ENCODE measurements at places on chromosomes 4 and X.

DNA sequence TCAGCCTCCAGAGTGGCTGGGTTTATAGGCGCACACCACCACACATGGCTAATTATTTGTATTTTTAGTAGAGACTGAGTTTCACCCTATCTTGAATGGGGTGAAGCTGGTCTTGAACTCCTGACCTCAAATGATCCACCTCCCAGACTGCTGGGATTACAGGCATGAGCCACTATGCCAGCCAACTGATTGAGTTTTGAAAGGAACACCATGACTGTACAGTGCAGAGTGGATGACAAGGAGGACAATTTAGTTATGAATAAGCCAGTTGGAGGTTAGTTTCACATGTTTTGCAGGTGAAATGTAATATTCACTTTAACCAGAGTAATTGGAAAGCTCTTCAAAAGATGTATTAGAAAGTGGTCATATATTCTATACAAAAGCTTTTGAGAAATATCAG lies 60.8 kb downstream of the PCDH18 start:
- no peak for DNase-seq

DNA sequence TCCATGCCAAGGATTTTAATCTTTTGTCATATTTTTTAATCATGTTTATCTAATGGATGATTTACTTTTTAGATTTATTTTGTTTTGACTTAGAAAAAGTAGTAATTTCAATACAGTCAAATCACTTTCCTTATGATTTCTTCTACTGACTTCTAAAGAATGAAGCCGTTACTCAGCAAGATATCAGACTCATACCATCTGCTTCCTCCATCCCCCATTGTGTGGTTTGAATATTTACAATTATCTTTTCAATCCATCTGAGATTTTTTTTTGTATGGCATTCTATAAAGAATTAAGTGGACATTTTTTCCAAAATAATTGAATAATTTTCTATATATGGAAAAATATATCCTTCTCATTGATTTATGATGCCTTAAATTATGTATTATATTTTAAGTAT lies 565.4 kb upstream of the ATOH1 start:
- no peak for DNase-seq

DNA sequence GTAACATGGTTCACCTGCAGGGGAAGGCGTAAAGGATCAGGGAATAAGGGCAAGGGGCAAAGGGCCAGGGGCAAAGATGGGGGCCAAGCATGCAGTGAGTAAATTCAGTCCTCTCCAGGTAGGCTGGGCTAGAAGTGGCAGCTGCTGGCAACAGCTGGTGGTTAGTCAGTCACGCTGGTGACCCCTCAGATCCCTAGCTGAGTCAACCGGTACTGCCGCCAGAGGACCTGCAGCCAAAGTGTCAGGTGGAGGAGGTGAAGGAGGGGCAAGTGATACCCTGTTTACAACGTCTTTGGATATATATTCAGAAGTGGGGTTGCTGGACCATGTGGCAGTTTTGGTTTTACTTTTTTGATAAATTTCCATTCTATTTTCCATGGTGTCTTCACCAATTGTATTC lies 24.6 kb upstream of the NAP1L2 start:
- DNase-seq, result no peak

GRCh38 chr4:99945718-99946355 lies 581 bp downstream of the DNAJB14 start:
- no peak for DNase-seq

GRCh38 chr4:8729408-8730149 lies 137.0 kb downstream of the CPZ start:
- peak; percentile 11 for DNase-seq

DNA sequence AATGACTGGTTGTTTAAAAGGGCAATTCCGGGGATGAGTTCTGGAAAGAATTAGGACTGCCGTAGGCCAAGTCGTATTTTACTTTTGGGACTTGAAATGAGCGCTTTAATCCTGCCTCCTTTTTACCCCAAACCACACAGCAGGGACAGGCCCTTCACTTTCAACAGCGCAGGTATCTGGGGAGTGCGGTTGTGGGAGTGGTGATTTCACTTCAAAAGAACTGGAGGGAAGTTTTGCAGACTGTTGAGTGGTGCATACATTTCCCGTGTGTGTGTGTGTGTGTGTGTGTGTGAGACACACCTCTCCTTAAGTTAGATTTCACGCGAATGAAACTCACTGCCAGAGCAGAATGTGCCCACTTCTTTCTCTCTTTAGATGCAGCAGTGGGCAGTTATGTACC lies 2.8 kb downstream of the NHS start:
- no peak for DNase-seq

- no peak for DNase-seq
Measured at GRCh38 chr4:172546782-172547181, 621.8 kb upstream of the GALNT7 start.

DNA sequence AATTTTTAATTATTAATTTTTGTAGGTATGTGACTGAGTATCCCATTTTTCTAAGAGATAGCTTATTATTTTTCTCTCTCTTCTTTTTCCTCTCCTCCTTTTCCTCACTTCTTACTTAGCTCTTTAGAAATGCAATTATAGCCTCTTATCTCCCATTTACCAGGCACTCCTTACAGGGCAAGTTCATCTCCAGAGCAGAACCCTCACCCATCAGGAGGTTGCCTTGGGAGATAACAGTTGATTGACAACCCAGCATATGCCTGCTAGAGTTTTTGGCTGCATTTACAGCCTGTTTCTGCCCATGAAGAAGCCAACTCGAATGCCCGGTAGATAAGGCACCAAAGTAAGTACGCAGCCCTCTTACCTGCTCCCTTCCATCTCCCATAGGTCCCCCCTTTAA lies 572.9 kb upstream of the ZFP42 start:
- no peak for DNase-seq

DNA sequence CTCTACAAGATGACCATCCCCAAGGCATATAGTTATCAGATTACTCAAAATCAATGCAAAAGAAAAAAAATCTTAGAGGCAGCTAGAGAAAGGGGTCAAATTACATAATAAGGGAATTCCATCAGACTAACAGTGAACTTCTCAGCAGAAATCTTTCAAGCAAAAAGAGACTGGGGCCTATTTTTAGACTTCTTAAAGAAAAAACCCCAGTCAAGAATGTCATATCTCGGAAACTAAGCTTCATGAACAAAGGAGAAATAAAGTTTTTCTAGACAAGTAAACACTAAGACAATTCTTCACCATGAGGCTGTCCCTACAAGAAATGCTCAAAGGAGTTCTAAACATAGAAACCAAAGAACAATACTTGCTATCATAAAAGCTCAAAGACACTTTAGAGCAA lies 51.7 kb downstream of the RAB28 start:
- no peak for DNase-seq

DNA sequence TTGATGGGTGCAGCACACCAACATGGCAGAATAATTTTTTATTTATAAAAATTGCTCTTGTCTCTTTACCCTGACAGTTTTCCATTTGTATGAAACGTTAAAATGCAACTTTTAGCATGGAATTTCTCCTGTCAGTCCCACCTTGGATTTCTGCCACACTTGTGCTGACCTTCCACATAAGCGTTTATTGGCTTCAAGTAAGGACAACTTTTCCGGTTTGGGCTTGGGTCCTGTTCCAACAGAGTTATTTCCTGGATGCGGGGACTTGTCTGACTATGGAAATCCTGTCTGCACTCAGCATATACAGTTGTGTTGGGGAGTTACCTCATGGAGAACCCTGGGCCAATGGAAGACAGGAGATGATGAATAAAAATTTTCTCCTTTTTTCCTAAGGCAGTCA lies 294.7 kb downstream of the NAF1 start:
- DNase-seq, result no peak

GRCh38 chr4:76153356-76153755 lies 5.2 kb upstream of the NUP54 start:
- DNase-seq, result no peak

GRCh38 chr4:68361146-68361589 lies 11.3 kb upstream of the YTHDC1 start:
- DNase-seq, result no peak

DNA sequence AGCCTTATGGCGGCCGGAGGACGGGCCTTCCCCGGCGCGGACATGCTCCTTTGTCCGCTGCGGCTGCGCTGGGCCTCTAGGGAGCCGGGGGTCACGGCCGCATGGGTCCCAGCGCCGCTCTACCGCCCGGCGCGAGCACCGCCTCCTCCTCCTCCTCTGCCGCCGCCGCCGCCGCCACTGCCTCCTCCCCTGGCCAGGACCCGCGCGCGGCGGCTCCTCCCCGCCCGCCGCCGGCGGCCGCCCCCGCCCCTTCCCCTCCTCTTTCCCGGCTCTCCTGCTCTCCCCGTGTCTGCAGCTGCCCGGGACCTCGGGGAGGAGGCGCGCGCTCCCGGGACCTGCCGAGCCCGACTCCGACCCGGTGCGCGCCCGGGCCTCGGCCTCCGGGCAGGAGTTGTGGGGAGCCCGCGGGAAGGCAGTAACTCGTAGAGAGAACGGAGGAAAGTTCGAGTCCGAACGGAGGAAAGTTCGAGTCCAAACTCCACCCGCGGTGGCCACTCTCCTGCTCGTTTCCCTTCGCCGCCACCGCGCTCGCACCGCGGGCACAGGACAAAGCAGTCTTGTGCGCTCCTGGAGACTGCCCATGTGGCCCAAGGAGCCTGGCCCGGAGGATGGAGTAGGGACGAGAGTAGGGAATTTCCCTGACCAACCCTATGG lies at the start of gene ADGRA3:
ADGRA3 (minus strand) TSS at position 179 of the 654 bp plus-strand sequence. CDS start 282 bp downstream, outside the sequence.
- DNase-seq, result peak; percentile 60

- DNase-seq, result no peak
Measured at GRCh38 chr4:168515222-168516011, 18.6 kb downstream of the PALLD start.

GRCh38 chrX:127129510-127129909 lies 310.0 kb downstream of the PRR32 start:
- no peak for DNase-seq

DNA sequence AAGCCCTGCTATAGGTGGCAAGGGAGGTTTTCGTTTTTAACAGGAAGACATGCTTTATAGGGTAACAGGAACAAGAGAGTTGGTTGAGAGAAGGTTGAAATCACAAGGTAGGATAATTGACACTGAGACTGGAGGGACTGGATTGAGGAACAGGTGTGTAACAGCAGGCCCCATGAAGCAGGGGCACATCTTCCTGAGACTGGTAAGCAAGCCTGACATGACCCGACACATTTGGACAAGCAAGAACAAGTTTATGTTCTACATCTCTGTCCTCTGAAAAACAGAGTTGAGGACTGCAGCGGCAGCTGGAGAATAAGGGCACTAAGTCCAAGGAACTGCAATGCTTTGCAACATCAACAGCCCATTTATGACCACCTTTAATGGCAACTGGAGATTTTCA lies 5.2 kb downstream of the RPS4X start:
- DNase-seq, result no peak

DNA sequence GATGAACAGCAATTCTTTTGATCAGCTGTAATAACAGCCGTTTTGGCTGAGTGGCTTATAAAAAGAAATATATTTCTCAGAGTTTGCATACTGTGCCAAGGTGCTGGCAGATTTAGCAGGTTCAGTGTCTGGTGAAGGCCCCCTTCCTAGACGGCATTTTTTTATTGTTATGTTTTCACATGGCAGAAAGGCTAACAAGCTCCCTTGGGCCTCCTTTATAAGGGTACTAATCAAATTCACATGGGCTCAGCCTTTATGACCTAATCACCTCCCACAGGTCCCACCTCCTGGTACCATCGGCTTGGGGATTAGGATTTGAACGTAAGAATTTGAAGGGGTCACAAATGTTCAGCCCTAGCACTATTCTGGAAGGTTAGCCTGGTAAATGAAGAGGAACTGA lies 431.9 kb downstream of the SPOCK3 start:
- DNase-seq, result no peak

GRCh38 chrX:40090050-40090804 lies 7.5 kb downstream of the BCOR start:
- no peak for DNase-seq

DNA sequence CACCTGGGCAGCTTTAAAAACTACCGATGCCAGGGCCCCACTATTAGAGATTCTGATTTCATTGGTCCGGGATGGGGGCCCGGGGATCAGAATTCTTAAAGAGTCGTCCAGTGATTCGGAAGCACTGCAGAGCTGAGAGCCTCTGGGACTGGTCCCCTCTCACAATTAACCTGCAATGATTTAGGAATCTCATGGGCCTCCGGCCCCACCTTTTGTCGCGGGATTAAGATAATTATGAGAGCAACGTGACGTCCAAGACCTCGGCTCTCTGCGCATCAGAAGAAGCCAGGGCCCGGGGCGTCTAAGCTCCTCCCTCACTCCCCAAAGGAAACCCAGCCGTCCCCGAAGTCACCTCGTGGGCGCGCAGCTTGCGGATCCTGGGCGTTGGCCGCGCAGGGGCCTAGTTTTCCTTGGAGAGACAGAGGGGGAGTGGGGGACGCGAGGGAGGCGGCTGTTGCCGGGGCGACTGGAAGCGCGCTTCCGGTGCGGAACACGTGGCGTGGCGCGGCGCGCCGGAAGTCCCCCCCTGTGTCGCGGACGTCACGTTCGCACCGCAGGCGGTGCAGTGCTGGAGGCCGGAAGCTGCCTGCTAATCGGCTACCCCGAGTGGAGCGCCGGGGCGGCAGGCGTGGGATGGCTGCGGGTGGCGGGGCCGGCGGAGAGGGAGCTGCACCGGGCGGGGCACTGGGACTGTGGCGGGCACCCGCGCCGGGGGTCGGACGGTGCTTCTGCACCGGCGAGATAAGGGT lies at the start of gene GEMIN8:
GEMIN8 (minus strand) TSS at position 468 of the 749 bp plus-strand sequence. CDS start 8,414 bp downstream, outside the sequence.
- peak; percentile 86 for DNase-seq

GRCh38 chr4:55125087-55125721 lies at the start of gene KDR:
TSS of gene KDR (minus strand) at chr4:55125595. CDS start at chr4:55125293, 302 bp downstream.
- DNase-seq, result no peak

GRCh38 chr4:137015426-137016409 lies 516.6 kb downstream of the PCDH18 start:
- DNase-seq, result no peak

GRCh38 chr4:13611283-13611842 lies 16.2 kb downstream of the BOD1L1 start:
- no peak for DNase-seq

DNA sequence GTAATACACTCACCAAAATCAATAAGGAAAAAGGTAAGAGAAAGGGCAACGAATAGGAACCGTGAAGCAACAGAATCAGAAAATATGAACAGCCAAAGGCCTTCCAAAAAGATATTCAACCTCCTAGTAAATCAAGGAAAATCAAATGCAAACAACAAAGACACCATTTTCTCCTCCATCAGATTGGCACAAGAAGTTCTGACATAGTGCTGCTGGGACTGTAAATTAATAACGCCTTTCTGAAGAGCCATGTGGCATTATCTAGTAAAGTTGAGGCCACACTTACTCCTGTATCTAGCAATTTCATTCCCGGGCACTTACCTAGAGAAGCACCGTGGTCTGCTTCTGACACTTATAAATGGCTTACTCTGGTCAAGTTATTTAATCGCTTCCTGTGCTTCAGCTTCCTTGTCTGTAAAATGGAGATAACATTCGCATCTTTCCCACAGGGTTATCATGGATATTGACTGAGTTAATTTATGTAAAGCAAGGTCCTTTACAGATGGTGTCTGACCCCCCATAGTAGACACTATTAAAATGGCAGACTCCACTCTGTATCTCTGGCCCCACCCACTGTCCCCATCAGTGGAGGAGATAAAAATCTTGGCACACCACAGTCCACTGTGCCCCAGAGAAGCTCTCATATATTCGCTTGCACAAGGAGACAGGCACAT lies 20.5 kb upstream of the ENPP6 start:
- no peak for DNase-seq
